ENCODE measurements at places on chromosomes 13 and 19.

- peak; percentile 46 for DNase-seq
These were observed at the start of gene ZNF792 for GRCh38 chr19:34963573-34964406. Gene ZNF792, minus strand, starts transcription at chr19:34964229. Its CDS starts 567 bp downstream, at chr19:34963662.

GRCh38 chr13:29546662-29547061 lies 48.8 kb downstream of the SLC7A1 start:
- no peak for DNase-seq

GRCh38 chr19:18119013-18119716 lies 21.6 kb downstream of the MAST3 start:
- DNase-seq = no peak

DNA sequence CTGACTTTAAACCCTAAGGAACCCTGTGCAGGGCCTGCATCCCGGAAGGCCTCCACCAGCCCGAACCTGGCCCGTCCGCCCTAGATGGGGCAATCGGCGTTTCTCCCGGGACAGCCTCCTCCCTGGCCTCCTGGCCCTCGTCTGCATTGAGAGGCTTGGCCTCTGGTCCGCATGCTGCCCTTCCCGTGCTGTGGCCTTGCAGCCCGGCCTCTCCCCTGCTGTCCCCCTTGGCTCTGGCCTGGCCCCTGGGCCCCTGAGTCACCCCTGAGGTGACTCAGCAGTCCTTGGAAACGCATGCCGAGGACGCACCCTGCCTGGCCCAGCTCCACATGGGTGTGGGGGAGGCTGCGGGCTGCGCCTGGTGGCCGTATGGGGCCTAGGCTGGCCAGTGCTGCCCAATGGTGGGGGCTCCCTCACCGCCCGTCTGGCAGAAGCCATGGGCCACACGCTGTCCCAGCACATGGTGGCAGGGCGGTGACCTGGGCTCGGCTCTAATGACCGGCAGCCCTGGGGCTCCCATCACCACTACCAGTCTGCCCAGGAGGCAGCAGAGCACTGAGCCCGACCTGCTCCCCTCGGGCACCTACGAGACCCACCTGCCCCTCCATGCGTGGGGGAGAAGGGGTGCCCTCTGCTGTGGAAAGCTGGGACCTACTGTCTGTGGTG lies 25.7 kb downstream of the SH3GL1 start:
- DNase-seq = no peak

DNA sequence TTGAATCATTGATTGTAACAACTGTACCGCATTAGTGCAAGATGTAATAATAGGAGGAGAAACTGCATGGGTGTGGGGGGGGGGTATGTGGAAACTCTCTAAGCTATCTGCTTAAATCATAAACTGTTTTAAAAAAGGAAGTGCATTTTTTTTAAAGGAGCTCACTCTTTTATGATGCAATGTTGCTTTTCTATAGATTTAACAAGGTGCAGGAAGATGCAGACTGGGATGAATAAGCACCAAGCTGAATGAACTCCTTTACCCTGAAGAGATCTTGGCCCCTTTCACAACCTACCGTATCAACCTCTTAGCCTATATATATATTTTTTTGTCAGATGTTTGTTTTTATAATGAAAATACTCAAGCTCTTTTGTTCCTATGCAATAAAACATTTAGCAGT lies 95.9 kb downstream of the AKAP11 start:
- DNase-seq = no peak

DNA sequence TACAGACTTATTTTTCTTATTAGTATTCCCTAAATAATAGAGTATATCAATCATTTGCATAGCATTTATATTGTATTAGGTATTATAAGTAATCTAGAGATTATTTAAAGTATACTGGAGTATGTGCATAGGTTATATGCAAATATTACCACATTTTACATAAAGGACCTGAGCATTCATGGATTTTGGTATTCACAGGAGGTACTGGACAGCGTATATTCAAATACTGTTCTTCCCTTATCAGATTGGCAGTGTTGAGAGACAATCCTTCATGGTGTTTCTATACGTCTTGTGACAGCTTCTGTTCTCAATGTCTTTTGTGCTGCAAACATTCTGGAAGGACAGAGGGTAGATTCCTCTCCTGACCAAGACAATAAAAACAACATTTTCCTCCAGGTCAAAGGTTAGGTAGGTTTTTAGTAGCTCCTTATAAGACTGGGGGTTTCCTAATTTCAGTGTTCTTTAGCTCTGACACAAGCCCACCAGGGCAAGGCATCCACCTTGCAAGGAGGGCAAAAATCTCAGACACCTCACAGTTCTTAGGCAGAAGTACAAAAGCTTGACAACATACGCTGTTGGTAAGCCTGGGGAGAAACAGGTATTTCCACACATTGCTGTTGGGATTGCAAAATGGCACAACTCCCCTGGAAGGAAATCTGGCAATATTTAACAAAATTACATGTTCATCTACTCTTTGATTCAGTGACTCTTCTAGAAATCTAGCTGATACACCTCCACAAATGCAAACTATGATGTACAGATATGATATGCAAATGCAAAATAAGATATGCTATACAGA lies 20.6 kb upstream of the PCCA start:
- no peak for DNase-seq

GRCh38 chr19:40815223-40815622 lies 16.2 kb downstream of the EGLN2 start:
- no peak for DNase-seq

- no peak for DNase-seq
These were observed 306.4 kb downstream of the TBC1D4 start for GRCh38 chr13:75175575-75175974.

DNA sequence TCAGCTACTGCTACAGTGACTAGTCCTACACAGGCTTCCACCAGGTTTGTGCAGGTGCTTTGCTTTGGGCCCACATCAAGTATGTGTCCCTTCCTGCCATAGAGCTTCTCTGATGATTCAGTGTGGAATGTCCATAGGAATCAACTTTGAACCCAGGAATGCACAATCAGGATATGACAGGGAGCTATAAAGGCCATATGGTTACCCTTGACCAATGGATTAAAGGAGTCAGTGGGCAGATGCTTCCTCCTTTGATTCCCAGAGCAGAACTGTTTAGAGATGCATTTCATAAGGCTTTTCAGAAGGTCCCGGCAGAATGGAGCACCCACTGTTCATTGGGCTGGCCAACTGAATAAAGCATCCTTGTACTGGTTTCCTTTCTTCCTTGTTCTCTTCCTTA lies 145.2 kb upstream of the WASF3 start:
- DNase-seq = no peak

- no peak for DNase-seq
These were observed 310.0 kb downstream of the RBM26 start for GRCh38 chr13:79096099-79096498.

- DNase-seq = peak; percentile 83
These were observed 8.7 kb upstream of the NBEA start for GRCh38 chr13:34933349-34933748.

DNA sequence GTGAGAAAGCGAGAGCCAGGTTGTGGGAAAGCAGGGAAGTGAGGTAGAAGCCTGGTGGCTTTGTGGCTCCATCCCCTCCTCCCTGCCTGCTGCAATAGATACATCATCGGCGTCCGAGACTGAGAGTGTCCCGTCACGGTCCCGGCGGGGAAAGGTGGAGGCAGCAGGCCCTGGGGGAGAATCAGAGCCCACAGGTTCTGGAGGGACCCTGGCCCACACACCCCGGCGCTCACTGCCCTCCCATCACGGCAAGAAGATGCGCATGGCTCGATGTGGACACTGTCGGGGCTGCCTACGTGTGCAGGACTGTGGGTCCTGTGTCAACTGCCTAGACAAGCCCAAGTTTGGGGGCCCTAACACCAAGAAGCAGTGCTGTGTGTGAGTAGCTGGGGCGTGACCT lies 5.1 kb downstream of the KMT2B start:
- DNase-seq = no peak

GRCh38 chr13:29483623-29484022 lies 111.9 kb downstream of the SLC7A1 start:
- DNase-seq = no peak

DNA sequence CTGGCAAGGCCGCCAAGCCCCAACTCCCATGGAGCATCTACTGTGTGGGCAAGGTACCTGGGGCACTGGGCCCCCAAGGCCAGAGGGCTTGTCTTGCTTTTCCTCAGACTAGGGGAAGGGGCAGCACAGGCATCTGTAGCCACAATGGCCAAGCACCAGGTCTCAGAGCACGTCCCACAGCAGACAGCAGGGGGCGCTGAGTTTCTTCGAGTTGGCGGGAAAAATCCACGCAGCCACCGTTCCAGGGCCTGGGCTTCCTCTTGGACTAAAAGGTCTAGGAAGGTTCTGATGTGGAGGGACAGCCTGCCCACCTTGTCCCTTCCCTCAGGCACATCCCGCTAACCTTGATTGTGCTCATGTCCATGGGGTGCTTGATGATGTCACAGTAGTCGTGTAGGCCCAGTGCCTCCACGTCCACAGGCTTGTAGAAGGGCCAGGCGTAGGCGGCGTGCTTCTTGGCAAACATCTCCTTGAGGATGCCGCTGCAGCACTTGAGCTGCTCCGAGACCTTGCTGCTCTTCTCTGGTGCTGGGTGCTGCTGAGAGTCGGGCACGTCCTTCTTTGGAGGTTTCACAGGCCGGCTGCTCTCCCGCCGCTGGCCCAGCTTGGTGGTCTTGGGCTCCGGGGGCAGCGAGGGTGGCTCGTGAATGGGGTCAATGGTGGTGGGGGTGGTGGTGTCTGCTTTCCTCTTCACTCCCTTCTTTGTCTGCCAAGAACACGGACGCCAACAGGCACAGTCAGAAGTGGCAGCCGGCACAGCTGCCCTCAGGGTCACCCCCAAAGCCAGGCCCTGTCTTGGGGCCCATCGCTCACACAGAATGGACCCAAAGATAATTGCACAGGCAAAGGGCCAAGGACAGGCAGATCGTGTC lies 32.0 kb upstream of the EPHX3 start:
- peak; percentile 5 for DNase-seq

Data from DMS79 treated with DMSO at 0.1 percent for 48 hours (cell line).